ENCODE measurements at places on chromosomes 1 and 21.

DNA sequence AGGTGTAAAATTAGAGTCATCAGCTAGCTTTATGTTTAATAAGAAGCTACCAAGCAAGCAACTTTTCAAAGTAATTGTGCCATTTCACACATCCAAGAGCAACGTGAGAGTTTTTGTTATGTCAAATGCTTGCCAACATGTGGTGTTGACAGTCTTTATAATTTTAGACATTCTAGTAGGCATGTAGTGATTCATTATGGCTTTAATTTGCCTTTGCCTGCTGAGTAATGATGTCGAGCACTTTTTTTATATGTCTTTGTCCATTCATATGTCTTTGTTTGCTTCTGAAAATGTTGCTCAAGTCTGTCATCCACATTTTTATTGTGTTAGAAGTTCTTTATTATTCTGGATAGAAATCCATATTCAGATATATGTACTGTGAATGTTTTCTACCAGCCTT, 21.4 kb upstream of the CHIT1 start:
- no peak for DNase-seq

DNA sequence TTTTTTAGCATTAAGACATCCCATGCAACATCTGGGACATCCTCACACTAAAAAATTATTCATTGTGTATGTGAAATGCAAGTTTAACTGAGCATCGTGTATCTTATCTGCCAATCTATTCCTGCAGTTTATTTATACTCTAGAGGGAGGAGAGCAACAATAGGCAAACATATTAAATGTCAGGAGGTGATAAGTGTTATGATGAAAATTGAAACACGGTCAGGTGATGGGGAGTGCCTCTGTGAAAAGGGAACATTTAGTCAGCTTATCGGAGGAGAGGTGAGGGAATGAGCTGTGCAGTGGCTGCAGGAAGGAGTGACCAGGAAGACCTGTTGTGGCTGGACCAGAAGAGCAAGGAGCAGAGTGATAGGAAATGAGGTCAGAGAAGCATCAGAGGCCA, 775 bp upstream of the EFCAB14 start:
- no peak for DNase-seq

DNA sequence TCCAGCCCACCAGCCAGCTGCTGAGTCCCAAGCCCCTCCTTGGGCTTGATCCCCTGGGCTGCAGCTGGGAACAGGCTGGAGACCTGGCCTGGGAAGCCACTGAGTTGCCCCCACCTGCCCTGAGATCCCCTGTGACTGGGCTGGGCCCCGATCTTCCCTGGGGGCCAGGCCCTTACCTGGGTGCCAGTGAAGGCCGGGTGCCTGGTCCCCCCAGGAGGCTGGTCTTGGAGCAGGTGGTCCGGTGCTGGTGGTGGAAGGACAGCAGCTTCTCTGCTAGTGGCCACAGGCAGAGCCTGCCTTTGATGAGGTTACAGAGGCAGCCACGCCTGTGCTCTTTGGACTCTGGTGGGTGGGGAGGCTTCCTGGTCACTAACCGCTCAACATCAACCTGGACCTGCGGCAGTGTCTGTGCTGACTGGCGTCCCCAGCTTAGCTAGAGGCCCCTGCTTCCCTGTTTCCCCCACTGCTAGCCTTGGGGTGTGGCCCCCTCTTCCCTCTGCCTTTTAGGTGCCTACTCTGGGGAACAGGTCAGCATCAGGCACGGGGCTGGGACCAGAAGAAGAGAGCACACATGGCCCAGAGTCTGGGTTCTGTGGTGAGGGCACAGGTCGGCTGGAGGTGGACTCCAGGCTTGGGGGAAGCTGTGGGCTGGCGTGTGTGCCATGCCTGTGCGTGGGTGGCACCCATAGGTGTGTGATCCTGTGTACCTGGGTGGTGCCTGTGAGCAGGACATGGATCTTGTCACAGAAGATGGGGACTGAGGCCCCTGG, at the start of gene EPS8L3:
Gene EPS8L3, minus strand, starts transcription at position 278 of the 770 bp plus-strand sequence. CDS start 2,174 bp downstream, outside the sequence.
- no peak for DNase-seq

GRCh38 chr1:178579562-178579961, 66.7 kb downstream of the TEX35 start:
- DNase-seq: peak; percentile 2

DNA sequence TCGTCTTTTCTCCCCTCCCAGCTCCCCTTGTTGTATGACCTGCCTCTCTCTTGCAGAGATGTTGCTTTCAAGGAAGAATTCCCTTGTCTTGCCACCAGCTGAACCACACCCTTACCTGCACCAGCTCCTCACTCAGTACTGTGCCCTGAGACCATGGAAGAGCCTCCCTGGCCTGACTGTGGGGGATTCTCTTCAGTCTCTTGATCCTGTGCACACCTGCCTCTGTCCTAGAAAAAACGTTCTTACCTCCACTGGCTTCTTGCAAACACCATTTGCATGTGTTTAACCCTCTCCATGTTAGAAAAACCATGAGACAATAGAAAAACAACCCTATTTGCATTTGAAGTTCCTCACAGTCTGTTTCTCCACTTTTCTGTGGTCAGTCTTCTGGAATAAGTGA, 43.3 kb upstream of the FCRL4 start:
- DNase-seq: no peak

DNA sequence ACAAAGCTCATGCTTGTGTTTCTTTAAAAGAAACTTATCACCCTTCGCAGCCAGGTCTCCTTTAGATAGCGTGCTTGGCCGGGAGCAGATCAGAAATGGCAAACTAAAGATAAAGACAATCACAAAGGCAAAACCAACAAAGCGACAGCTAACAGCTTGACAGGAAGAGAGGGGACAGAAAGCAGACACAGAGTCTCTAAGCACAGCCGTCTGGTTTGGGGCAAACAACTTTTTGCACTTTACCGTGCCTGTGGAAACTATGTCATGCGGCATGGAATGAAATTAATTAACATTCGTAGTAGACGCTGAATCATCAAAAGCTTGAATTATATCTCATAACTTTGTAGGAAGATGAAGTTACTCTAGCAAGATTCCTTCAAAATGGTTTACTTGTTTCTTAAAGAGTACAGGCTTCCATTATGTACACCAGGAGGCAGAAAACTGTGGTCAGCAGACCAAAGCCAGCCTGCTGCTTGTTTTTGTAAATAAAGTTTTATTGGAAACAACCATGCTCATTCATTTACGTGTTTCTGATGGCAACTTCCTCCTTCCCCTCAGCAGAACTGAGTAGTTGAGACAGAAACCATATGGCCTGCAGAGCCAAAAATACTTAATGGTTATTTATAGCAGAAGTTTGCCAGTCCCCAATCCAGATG, 183.2 kb downstream of the KIF26B start:
- DNase-seq: no peak

GRCh38 chr1:86811142-86811924, 102.6 kb downstream of the SELENOF start:
- DNase-seq: no peak

GRCh38 chr21:21025742-21026141, 27.5 kb downstream of the NCAM2 start:
- DNase-seq: no peak

- no peak for DNase-seq
Observed at GRCh38 chr1:15836772-15837669, 10.5 kb upstream of the SPEN start.

DNA sequence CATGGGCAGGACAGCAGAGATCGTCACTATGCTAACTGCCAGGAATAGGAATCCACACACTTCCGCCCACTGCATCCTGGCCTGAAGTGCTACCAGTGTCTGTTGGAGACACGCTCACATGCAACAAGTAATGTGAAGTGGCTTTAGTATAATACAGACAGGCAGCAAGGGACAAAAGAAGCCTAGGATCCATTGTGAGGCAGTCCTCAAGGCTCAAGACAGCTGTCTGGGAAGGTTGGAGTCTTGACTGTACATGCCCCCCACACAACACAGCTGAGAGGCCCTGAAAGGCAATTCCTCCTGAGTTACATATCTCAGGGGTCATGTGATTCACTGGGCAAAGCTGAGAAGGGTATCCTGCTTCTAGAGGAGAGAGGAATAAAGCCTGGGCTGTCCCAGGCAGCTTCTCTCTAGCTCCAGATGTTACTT, 39.9 kb upstream of the CD1D start:
- no peak for DNase-seq

GRCh38 chr1:212819726-212820125, 27.7 kb downstream of the SPATA45 start:
- DNase-seq: no peak

- no peak for DNase-seq
Observed at GRCh38 chr1:30611741-30612309, 111.6 kb downstream of the MATN1 start.

DNA sequence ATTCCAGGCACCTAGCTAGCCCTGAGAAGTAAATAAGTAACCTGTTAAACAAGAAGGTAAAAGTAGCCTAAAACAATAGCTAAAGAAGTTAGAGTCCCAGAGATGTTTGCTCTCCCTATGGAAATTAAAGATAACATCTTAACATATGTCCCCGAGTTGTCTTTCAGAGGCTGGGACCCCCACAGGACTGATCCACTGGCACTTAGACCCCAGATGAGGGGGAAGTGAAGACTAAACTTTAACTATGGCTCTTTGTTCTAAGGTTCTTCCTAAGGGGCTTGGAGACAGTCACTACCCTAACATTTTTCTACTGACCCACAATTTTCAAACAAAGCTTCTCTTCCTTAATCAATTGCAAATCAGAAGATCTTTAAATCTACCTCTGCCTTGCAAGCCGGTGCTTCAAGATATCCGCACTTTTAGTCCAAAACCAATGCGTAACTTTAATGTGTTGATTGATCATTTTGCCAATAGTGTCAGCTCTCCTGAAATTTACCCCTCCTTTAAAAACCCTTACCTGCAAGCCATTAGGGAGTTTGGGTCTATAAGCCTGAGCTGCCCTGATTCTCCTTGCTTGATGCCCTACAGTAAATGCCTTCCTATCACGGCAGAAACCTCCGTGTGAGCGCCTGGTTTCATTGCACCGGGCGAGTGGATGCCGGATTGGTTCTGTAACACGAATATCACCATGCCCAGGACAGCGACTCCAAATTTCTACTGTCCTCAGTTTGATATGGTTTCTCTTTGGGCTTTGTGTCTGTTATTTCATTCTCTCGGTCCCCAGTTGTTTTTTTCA, 404.4 kb downstream of the SIPA1L2 start:
- DNase-seq: no peak

- DNase-seq: peak; percentile 60
Observed at GRCh38 chr1:219523411-219523810, 89.5 kb downstream of the ZC3H11B start.

- no peak for DNase-seq
Observed at GRCh38 chr1:246318036-246318359, 189.1 kb downstream of the SMYD3 start.

- DNase-seq: no peak
Observed at GRCh38 chr1:202286622-202287097, 55.1 kb downstream of the UBE2T start.

GRCh38 chr1:15429701-15430149, 8.5 kb upstream of the CTRC start:
- DNase-seq: no peak

DNA sequence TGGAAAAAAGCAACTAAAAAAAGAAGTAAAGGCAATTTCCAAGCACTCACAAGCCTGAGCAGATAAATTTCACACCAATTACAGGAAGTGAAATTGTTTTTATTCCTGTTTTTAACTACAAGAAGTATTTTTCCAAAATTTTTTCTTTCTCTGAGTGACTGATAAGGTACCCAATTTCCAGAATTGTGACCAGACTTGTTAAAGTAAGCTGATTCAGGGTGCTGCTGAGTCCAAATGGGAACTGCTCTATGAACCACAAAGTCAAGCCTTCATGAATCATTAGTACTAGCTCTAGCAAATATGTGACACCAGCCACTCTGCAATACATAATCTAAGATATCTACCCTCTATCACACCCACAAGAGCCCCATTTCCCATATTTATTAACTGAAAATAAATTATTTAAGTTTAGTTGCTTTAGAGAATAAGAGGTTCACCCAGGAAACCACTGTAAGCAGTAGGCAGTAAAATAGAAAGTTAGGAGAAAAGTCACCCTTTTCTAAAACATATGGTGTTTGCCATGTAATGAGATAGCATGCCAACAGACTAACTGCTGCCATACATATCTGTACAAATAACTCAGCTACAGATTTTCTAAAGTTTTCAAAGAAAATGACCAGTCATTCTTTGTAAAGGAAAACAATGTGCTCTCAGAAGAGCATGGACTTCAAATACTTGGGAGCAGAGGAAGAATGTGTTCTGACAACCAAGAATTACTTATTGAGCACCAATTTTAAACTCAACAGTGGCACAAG, 43.1 kb upstream of the TNFSF18 start:
- DNase-seq: no peak

DNA sequence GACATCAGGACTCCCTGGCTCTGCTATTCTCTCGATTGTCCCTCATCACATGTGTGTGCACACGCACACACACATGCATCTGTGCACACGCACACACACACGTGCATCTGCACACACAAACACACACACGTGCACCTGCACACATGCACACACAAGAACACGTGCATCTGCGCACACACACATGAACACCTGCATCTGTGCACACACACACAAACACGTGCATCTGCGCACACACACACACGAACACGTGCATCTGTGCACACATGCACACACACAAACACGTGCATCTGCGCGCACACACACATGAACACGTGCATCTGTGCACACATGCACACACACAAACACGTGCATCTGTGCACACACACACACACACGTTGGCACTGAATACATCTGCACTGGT, 14.7 kb downstream of the S100A7A start:
- no peak for DNase-seq

DNA sequence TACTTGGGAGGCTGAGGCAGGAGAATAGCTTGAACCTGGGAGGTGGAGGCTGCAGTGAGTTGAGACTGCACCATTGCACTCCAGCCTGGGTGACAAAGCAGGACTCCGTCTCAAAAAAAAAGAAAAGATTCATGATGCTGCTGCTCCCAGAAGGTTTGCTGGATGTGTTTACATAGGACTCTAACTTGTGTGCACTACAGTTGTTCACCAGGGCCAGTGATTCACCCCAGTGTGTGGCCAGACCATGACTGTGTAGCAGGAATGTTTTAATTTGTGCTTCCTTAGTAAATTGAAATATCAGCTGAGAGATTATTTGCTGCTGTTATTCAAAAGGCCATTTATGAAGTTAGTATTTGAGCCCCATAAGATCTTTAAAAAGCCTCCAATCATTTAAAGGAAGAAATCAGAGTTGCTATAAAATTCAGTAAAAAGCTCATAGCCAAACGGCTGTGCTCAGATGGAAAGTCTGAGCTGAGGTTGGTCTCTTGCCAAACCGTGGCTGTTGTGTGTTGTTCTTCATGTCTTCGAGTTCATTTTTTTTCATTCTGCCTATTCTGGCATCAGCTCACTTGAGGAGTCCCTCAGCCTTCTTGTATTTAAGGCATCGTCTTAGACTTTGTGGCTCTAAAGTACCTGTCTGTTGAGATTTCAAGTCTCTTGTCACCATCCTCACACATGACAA, 18.1 kb upstream of the PGD start:
- DNase-seq: no peak

- no peak for DNase-seq
Observed at GRCh38 chr1:45490121-45490625, 790 bp downstream of the TESK2 start.

- DNase-seq: no peak
Observed at GRCh38 chr1:244046907-244047611, 4.0 kb upstream of the ZBTB18 start.

DNA sequence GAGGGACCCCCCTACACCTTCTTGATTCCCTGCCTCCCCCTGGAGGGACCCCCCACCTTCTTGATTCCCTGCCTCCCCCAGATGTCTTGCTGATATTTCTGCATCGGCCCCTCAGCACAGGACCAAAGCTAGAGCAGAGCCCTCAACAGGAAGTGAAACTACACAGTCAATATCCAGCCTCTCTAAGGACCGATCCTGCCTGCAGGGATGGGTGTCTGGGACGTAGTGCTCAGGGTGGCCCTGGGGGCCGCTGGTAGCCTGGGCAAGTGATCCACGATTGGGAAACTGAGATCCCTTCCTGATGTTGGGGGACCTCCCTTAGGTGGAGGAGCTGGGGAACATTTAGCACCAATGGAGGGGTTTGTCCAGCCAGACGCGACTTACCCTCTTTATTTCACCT, 3.9 kb upstream of the LEFTY2 start:
- no peak for DNase-seq

Data from NCI-H1105 (cell line).